ENCODE measurements at places on chromosomes 3 and 15. TPM values are rescaled to one million over a fixed set of nuclear protein-coding genes. Genes with fewer than 3 reads are reported as not detected.

- no peak for DNase-seq
These were observed 64.3 kb downstream of the FRMD5 start for GRCh38 chr15:44130778-44131177.

Gene DUT
- 81.7 TPM for total RNA-seq

Gene HESX1
- total RNA-seq = 1.7 TPM

Gene RHOV
- total RNA-seq = not detected

Data from spleen (tissue), 13 donors.